COLO829 (cell line): ENCODE measurements at places on chromosomes 3 and 15.

DNA sequence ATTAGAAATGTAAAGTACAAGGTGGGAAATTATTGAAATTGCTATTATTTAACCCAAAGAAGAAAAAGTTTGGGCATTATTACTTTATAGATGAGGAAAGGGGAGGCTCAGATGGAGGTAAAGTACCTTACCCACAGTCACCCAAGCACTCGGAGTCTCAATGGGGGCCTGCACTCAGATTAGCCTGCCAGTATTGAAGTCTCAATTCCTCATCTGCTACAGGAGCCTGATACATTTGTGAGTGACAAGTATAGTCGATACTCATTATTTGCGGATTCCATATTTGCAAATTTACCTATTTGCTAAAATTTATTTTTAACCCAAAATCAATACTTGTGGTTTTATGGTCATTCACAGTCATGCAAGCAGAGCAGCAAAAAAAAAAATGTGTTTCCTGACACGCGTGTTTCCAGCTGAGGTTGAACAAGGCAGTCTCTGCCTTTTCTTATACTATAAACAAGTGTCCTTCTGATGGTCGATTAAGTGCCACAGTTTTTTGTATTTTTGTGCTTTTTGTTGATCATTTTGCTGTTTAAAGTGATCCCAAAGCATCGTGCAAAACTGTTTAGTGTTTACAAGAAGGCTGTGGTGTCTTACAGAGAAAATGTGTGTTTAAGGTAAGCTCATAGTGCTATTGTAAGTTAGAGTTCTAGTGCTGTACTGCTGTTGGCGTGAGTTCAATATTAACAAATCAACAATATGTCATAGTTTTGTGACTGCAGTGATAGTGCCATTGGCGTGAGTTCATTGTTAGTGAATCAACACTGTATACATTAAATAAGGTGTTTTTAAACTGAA, 48.0 kb downstream of the ARHGEF26 start:
- no peak for DNase-seq

DNA sequence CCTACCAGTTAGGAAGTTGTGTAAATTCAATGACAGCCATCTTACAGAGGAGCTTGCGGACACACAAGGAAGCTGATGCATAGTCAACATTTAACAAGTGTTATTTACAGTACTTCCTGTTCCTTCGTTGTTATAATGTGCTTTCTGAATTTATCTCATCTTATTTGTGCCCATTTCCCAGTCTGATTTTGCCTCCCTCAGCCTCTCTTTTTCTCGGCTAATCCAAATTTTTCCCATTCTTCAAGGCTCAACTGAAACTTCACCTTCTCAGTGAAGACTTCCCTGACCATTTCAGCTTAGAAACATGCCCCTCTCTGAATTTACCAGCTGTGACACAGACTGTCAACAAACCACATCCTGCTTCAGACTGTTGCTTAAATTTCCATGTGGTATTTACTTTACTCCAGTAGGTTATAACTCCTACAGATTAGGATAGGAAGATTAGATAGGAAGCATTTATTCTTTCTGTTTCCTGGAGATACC, 55.7 kb upstream of the CP start:
- no peak for DNase-seq

DNA sequence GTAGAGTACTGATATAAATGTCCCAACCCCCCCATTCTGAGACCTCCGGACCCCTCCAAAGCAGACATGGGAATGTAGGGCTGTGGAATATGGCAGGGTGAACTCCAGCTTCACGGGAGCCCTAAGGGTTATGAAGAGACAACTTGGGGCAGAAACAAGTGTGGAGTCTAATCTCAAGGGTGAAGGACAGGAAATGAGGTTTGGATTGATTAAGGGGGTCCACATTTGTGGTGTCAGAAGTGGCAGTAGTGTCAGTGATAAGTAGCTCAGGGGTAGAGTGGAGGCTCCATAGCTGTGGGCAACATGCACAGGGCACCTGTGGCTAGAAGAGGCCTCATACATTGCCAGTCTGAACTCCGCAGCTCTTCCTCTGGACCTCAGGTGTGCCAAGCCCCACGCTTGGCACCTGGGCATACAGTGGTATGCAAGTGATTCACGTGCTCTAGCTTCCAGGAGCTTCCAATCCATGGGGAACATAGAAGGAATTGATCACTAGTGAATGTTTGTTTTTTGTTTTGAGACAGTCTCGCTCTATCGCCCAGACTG, 4.1 kb upstream of the P4HTM start:
- no peak for DNase-seq

- no peak for DNase-seq
Observed at GRCh38 chr15:75235760-75236729, 22.1 kb upstream of the GOLGA6C start.

- no peak for DNase-seq
Observed at GRCh38 chr3:112124907-112125607, 8.0 kb downstream of the GCSAM start.
